Naive B cell (primary cell): ENCODE measurements at places on chromosomes 12 and 14. TPM values are rescaled to one million over a fixed set of nuclear protein-coding genes. Genes with fewer than 3 reads are reported as not detected.

Gene TWF1
- 26.7 TPM for polyA plus RNA-seq

Gene ADCK1
- polyA plus RNA-seq, result 4.5 TPM

Gene SVOP
- polyA plus RNA-seq, result not detected

Gene USP44
- polyA plus RNA-seq, result 5.4 TPM

Gene LIN7A
- polyA plus RNA-seq, result not detected

Gene GDF3
- not detected for polyA plus RNA-seq

Gene KLRB1
- not detected for polyA plus RNA-seq

Gene LUM
- not detected for polyA plus RNA-seq

Gene EP400
- 6.2 TPM for polyA plus RNA-seq

Gene TAS2R20
- polyA plus RNA-seq, result not detected

Gene ZBTB42
- polyA plus RNA-seq, result 1.3 TPM

Gene HCAR2
- not detected for polyA plus RNA-seq

Gene ADGRD1
- polyA plus RNA-seq, result 1.6 TPM

Gene PTCSC3
- polyA plus RNA-seq, result not detected

Gene RPL10L
- polyA plus RNA-seq, result not detected

Gene MFAP5
- polyA plus RNA-seq, result not detected
